ENCODE measurements at places on chromosomes 7 and 10. TPM values are rescaled to one million over a fixed set of nuclear protein-coding genes. Genes with fewer than 3 reads are reported as not detected.

Gene TNKS2
- 6.3 TPM for polyA plus RNA-seq

- DNase-seq, result no peak
These were observed 23.8 kb upstream of the AOAH start for GRCh38 chr7:36748017-36748487.

DNA sequence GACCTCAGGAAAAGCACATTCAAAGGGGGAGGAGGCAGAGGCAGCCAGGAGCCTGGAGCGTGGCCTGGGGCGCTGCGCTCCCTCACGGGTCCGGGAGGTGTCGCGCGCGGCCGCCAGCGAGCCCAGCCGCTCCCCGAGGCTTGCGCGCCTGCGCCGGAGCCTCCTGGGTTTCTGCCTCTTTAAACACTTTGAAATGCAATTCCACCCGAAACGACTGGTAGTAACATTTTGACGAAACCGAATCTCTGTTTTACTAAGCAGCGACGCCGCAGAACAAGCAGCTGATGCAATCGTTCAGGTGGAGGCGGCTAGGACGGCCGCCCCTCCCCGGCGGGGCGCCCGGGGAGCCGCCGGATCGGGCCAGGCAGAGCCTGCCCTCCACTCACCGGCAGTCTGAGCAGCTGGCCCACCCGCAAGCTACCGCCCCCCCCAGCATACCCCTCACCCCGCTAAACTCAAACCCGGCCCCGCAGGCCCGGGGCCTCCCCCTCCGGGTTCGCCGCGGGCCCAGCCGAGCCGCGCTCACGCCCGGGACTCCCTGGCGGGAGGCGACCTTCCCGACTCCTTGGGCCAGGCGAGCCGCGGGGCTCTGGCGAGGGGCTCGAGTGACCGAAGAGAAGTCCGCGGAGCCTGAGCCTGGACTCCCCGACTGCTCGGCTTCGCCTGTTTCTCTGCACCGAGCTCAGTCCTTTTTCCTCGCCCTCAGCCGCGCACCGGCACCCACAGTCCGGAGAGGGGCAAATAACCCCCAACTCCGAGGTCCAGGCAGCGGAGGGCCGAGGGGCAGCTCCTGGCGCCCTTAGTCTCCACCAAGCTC lies 3.2 kb downstream of the MKX start:
- peak; percentile 85 for DNase-seq

Gene SLC26A3
- not detected for polyA plus RNA-seq

Gene CNTNAP2
- polyA plus RNA-seq, result not detected

DNA sequence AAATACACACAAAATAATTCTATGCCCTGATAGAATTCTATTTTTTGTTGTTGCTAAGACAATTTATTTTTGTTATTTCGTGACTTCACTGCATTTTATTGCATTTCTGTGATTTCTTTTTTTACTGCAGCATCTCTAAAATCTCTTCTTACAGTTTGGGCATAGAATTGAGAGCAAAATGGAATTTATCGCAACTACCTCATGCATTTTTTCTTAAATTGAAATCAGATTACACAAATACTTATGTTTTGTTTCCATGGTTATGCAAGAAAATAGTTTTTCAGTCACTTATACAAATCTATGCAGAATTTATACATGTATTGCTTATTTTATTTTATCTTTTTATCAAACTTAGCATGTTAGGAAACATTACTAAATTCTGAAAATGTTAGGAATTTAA lies 781.8 kb upstream of the LRRTM3 start:
- no peak for DNase-seq

Gene CHAT
- not detected for polyA plus RNA-seq

DNA sequence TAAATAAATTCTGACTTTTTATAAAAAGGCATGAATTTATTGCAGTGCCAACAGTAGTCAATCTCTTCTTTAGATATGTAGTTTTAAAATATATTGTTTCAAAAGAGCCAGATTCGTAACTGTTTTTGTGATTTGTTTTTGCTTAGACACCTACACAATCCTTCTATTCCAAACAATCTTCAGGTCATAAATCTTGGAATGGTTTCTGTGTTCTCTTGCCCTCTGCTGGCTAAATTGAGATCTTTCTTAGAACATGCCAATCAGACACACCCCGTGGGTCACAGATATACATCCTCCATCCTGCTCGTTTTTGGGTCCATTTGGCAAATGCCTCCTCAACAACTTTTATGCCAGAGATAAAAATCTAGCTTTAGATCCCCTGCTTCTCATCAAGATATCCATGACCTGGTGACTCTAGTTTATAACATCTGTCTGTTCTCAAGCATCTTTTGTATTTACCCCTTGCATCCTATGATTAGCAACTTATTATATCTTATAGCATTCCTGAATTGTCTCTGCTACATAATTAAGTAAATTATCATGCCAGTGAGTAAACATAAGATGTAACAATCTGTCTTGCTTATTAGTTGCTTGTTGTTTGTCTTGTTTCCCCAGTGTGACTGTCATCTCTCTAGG lies 35.3 kb upstream of the IFRD1 start:
- no peak for DNase-seq

DNA sequence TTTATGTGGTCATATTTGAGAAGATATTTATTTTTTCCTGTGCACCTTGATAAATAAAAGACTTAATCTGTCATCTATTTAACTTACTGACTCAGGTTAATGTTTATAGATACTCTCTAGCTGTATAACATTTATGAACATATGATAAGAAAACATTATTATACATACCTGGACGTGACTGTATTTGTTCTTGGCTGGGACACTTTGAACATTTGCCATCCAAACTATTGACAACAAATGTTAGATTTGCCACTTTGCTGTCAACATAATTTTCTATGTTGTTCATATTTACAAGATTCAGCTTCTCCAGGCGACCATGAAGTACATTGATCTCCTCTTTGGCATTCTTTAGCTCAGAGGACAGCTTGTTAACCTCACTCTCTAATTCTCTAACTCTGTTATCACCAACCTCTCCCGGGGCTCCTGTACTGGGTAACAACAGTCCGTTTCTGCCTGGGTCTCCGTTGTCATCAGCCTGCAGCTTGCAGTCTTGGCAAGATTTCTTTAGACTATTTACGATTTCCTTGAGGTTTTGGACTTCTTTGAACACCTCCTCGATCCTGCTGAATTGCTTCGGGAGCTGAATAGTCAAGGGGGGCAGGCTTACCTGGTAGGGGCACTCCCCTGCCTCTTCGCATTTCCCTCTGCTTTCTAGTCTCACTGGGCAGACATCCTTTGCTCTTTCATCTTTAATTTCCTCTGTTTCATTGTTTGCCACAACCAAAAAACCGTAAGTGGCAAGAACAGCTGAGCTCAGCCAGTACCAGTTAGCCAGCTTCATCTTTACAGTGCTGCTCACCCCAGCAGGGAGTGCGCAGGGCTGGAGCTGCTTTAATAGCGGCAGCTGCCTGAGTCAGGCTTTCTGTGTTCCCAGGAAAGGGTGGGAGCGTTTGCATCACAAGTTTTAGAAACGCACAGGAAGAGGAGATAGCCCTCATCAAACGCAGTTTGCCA lies at the start of gene FGL2:
FGL2 (minus strand) TSS at position 807 of the 954 bp plus-strand sequence; CDS start at position 781, 26 bp downstream.
- peak; percentile 52 for DNase-seq

DNA sequence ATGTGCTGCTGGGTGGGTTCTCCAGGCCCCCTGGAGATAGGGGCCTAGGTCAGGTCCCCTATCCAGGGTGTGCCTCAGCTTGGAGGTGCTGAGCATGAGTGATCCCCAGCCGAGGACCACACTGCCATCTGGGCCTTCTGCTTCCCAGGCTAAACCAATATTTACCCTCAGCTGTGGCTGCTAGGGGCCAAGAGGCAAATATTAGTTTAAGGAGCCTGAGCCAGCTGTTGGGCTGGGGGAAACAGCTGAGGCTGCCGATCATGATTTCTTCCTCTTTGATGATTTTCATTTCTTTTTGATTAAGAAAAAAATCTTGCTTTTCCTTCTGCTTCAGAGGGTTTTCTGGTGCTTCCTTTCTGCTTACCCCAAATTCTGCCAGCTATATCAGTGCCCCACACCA lies 83.4 kb downstream of the NEURL1 start:
- DNase-seq, result no peak

- DNase-seq, result no peak
These were observed 16.6 kb upstream of the WDFY4 start for GRCh38 chr10:48667960-48668590.

GRCh38 chr7:80875537-80876120 lies 43.2 kb downstream of the SEMA3C start:
- no peak for DNase-seq

Gene MMP21
- 0.03 TPM for polyA plus RNA-seq

GRCh38 chr10:26543567-26544306 lies 105.6 kb downstream of the APBB1IP start:
- no peak for DNase-seq

DNA sequence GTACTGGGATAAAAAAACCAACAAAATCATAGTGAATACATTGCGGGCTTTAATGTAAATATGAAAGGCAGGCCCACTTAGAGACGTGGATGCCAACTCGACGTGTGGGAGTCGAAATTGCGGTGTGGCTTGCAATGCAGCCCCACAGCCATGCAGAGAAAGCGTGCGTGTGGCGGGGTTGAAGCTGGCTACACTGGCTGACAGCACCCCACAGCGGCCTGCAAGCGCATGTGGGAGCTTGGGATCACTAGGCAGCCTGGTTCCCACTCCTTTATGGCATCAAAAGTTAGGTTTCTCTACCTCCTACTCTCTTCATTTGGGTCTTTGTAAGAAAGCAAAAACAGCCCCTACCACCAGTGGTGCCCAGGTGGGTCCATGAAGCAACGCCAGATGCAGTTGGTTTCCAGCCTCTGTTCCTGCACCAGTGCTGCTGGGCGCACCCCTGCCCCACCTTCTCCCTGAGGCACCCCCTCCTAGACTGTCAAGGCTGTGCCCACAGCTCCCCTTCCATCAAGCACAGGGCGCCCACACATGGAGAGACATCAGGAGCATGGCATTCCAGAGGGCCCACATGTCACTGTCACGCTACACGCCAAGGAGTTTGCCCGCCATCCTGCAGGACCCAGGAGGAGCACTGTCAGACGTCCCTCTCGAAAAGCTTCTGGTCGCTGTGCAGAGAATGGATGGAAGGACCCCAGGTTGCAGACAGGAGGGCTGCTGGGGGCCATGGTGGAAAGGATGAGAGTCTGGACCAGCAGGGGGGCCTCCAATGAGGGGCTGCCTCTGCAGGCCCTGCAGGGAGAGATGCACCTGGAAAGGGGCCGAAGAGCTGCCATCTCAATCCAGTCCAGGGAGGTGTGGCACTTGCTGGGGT lies 142.9 kb downstream of the PAXIP1 start:
- DNase-seq, result no peak

- DNase-seq, result no peak
These were observed 123.1 kb upstream of the MACROH2A2 start for GRCh38 chr10:69929575-69929974.

Gene ZDHHC4
- polyA plus RNA-seq, result 78.1 TPM

DNA sequence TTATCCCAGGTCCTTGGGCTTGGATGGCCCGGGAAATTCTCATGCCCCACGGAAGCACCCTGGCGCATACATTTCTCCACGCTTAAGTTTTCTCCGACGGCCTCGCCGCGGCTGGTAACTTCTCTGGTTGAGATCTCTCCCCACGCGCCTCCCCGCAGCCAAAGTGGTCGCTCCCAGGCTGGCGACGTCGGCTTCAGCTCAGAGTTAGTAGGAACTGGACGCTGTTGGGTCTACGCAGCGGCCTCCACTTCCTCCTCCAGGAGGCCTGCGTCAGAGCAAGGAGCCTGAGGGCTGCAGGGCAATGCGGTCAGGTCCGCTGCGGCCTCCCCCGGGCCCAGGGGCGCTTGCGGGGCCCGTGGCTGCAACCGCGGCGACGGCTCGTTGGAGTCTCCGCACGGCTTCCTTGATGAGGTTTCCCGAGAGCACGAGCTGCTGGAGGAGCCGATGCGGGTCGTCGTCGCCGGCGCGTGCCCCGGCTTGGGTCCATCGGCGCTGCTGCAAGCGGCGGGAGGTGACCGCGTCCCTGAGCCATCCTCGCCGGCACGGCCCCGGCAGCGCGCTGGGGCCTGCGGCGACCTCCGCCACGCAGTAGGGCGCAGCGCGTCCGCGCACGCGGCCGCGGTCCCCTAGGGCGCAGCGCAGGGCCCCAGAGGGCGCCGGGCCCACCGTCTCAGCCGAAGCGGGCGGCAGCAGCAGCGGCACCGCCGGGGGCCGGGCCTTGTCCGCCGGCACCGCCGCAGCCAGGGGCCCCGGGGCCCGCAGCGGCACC lies 744 bp downstream of the FRAT2 start:
- peak; percentile 42 for DNase-seq

- DNase-seq, result no peak
These were observed 30.0 kb downstream of the GPR141 start for GRCh38 chr7:37713613-37714012.

- no peak for DNase-seq
These were observed 27.5 kb downstream of the PTPRE start for GRCh38 chr10:127934383-127934782.

DNA sequence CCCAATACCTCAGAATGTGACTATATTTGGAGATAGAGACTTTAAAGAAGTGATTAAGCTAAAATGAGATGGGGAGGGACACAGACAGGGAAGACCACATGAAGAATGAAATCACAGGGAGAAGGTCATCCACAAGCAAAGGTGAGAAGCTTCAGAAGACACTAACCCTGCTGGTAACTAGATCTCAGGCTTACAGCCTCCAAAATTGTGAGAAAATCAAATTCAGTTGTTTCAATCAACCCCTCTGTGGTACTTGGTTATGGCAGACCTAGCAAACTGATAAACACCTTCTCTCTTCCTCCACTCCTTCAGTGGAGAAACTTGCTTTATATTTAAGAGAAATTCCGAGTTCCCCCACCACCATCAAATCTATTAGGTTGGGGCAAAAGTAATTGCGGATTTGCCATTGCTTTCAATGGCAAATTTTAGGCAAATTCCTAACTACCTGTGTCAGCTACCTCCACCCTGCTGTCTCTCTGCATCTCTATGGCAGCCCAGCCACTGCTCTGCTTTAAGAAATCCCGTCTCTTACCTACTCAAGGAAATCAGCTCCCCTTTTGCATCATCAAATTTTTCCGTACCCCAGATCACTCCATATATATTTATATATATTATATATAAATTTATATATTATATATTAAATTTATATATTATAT lies 38.2 kb downstream of the SEMA3E start:
- no peak for DNase-seq

Gene NKX2-3
- polyA plus RNA-seq, result not detected

GRCh38 chr7:82173400-82174021 lies 270.1 kb downstream of the CACNA2D1 start:
- no peak for DNase-seq

Gene FGF8
- polyA plus RNA-seq, result not detected

DNA sequence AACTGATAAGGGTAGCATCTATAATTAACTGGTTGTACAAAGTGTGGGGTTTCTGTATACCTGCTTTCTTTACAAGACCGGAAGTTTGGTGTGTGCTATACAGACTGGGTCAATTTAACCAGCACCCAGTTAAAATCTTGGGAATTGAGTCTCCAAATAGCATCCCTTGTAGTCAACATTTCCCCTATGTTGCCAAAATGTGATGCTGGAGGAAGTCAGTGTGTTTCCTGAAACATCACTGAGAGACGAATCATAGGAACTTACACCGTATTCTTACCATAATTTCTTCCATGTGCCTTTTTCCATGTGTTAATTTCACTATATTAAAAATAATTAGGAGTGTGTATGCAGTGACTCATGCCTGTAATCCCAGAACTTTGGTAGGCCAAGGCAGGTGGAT lies 1.7 kb downstream of the AKR1C4 start:
- no peak for DNase-seq

All from psoas muscle (tissue), 8 donors.